Stimulated activated CD4-positive, alpha-beta T cell treated with anti-CD3 and anti-CD28 coated beads, Interleukin-2, amount 100 ng/mL, for 24 hours (primary cell): ENCODE measurements at places on chromosomes 4 and X.

- no peak for DNase-seq
These were observed 50.3 kb upstream of the HGFAC start for GRCh38 chr4:3391422-3391821.

DNA sequence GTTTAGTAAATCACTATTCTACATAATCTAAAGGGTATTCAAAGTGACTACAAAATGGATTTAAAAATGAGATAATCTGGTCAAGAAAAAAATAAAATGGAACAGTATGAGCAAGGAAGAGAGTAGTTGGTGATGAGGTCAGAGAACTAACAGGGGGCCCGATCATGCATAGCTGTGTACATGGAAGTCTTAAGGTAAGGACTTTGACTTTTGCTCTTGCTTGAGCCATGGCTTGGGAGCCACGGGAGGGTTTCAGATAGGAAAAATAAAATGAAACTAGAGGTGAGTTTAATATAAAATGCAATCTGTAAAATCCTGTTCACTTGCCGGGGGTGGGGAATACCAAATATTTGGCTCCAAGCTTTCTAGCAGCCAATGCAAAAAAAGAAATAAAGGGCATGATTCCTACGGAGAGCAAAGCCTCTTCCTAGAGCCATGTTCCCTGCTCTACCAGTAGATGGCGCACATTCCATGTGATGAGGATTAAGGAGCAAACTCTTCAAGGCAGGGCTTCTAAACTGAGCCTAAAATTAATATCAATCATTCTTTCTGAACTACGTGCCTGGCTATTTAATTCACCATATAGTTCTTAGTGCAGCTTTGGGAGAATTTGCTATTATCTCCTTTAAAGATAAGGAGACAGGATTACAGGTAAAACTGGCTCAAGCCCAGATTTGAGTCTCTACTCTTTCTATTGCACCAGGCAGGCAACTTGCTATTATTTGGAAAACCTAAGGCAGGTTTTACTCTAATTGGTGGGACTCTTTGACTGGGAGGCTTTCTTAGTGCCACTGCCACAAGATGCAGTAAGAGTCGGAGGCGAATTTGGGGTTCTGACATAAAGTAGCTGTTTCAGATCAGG, 6.8 kb upstream of the CLCN5 start:
- peak; percentile 50 for DNase-seq

DNA sequence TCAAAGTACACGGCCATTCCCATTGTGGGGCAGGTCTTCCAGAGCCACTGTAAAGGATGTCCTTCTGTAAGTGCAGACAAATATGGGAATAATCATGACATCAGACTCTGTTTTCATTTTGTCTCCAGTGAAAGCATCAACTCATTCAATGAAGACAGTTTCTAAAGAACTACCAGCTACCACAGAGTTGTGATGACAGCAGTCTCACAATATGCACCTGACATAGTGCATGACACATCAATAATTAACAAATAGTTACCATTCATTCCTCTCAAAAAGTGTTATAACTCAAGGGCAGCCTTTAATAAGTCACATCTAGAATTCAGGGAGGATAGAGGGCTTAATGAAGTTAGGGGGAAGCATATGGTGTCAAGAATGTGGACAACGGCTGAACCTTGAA, 20.2 kb downstream of the MTTP start:
- DNase-seq: no peak

GRCh38 chrX:153981231-153981630, 8.7 kb downstream of the TMEM187 start:
- DNase-seq: no peak

- no peak for DNase-seq
These were observed 48.0 kb upstream of the MAP3K15 start for GRCh38 chrX:19563327-19563726.

DNA sequence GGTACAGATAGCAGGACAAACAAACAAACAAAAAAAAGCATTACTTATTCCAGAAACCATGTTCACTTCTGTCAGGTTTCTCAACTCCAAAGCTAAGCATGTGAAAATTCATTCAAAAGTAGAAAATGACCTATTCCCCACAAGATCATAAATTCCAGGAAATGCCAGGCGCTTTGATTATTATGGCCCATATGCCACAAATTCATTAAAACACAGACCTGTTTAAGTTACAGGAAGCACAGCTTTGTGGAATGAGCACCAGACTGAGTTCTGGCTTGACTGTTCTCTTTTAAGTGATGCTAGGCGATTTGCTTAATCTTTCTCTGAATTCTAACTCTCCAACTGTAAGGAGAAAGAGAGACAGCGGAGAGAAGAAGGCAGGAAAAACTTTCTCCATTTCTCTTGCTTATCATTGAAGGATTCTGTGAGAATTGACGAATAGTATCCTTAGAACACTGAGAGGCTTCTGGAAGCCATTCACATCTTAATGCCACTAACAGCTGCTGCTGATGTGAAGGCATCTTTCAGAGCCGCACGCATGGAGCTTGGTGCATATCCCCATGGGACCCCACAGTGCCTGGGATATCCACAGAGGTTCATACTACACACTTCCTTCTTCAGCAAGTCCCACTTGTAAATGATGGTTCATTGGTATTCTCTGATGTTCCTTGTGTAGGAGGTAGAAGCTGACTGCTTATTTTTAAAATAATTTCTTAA, 138.0 kb downstream of the ZNF674 start:
- no peak for DNase-seq

GRCh38 chr4:3780347-3781171, 14.4 kb downstream of the ADRA2C start:
- no peak for DNase-seq

DNA sequence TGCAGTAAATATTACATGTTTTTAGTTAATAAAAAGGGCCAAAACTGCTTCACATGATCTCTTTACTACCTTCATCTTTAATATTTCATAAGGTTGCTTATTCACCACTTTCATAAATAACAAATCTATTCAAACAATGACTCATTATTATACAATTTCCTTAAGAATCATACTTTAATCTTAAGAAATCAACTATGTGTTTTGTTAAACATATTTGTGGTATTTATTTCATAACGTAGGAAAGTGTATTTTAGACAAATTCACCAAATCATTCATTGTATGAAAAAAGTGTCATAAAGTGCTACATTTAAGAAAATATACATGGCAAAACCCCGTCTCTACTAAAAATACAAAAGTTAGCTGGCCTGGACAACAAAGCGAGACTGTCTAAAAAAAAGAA, 150.5 kb upstream of the RXFP1 start:
- DNase-seq: no peak

DNA sequence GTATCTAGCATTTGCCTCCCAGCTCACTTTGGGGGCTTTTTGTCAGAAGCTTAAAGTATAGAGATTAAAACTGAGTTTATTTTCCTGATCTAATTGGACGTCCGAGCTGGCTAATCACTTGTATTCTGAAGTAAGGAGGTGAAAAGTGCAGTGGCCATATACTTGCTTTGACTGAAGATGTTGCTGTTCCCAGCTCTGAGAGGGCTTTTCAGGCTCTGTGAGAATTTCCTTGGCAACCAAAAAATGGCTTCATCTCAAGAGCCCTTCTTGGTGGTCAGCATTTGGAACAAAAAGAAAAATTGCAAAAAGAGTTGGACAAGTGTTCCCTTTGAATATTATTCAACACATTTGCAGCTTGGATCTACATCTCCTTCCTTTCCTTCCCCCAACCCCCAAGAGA, 67.0 kb downstream of the SLC4A4 start:
- no peak for DNase-seq

DNA sequence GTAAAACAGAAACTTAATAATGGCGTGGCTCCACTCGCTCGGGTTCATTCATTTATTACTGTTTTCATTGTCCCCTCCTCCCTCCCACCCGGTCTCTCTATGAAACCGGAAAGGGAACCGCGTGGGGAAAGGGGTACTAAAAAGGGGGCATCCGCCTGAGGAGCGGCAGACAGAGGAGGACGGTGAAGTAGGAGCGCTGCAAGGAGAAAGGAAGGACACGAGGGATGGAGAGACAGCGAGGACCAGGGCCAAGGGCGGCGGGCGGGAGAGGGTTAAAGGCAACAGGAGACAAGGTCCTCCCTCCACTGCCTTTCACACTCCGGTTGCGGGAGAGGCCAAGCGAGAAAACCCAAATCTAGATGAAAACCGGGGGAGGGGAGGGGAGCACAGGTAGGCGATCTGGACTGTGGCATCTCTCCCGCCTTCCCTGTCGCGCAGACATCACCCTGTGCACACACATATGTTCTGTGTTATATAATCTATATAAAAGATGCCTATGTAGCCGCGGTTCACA, 829 bp downstream of the ELOVL6 start:
- peak; percentile 63 for DNase-seq

- DNase-seq: no peak
These were observed 291.9 kb downstream of the BCOR start for GRCh38 chrX:39805825-39806224.

DNA sequence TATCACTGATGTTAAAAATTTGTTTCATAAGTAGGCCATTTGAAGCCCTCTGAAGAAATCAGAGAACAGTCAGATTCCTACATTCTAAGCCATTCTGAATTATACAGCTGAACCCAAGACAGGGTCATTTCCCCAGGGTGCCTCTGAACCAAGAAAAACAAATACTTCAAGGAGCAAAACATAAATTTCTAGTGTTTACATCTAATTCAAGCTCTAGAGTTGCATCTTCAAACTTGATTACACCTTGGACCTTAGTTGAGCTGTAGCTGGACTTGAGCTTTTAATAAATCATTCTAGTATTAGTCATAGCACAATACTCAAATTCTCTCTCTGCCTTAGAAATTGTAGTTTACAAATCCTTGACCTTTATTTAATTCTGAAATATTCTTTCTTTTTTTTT, 87.6 kb upstream of the IL15 start:
- DNase-seq: no peak

GRCh38 chrX:24479924-24480323, 14.8 kb downstream of the PDK3 start:
- peak; percentile 56 for DNase-seq

DNA sequence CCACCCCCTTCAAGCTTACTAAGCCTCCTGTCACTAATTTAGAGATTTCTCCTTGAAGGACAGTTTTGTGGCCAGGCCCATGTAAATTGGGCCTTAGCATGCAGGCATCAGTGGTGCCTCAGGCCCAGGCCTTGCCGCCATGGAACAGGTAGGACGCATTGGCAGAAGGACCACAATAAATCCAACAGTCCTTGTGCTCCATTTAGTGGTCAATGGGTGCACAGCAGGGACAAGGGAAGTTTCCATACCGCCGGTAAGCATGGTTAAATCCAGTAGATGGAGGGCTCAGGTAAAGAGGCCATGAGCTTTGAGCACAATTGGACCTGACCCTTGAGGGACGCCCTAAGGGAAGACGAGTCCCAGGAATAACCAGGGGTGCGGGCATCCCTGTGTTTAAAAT, 97.3 kb downstream of the UGT2B28 start:
- no peak for DNase-seq

DNA sequence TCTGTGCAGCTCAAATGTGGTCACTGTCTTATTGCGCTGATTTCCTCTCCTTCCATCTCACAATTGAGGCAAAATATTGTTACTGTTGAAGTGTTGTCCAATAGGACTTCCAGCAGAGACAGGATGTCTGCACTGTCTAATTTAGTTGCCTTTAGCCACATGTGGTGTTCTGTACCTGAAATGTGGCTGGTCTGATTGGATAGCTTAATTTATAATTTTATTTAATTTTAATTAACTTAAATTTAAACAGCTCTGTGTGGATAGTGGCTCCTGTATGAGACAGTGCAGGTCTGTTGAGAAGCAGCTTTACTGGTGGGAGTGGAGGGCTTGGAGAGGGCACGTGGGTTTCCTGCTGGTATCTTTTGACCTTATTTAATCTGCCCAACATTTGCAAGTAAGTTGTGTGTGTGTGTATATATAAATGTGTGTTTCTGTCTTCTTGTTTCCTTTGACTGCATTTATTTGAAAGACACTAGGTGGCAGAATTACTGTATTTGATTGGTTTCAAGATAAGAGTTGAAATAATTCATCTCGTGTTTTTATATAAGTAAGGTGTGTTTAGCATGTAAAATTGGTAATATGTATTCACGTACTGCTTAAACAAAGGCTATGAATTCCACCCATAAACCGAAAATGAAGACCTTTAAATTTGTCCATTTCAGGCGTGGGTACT, 55.3 kb upstream of the MSANTD1 start:
- DNase-seq: no peak

DNA sequence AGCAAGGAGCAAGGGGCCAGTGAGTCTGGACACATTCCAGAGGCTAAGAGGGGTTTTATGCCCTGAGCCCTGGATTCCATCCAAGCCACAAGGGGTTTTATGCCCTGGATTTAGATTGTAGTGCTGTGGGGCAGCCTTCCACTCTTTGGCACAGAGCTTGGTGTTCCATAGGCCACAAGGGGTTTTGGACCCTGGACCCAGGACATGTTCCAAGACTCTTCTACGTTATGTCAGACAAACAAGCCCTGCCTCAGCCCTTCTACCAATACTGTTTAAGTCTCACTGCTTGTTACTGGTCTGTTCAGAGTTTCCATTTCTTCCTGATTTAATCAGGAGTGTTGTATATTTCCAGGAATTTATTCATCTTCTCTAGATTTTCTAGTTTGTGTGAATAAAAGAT, 12.8 kb upstream of the SCARB2 start:
- no peak for DNase-seq

DNA sequence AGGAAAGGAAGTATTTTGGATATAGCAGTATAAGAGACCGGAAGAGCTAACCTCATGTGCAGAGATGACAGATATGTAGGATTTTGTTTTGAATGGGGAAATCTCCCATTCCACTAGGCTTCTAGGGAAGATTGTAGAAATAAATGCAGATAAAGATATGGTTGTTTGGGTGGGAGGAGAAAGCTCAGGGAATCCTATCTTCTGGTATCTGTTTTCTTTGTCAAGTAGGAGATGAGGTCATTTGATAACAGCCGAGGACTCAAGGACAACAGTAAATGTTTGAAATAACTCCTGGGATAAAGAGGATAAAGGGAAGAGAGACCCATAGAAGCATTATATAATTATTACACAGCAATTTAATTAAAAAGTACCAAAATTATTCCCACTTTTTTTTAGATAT, 24.7 kb upstream of the ZMAT1 start:
- no peak for DNase-seq

DNA sequence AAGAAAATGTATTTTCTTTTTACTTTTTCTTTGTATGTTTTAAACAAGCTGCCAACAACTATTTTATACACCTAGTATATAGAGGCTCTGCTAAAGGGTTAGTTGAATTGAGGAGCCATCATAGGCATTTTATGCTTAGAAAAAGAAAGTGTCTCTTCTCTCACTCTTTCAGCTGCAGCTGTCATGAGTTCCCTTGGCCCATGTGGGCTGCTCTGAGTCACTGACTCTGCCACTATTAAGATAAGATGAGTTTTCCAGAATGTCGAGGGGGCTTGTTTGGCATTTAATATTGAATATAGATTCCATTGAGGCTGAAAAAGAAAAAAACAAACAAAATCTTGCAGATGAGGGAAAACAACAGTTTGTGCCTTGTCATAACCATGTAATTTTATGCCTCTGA, 126.0 kb upstream of the PAQR3 start:
- DNase-seq: no peak

GRCh38 chrX:5907207-5907606, 321.5 kb downstream of the NLGN4X start:
- no peak for DNase-seq
